Skin of body (tissue), 3 donors: ENCODE measurements at places on chromosomes 1 and 21. TPM values are rescaled to one million over a fixed set of nuclear protein-coding genes. Genes with fewer than 3 reads are reported as not detected.

The LCE1D gene
- 1.4 TPM for total RNA-seq

- DNase-seq = no peak
These were observed 4.5 kb upstream of the IER5 start for GRCh38 chr1:181083842-181084605.

- DNase-seq = no peak
These were observed 537.9 kb upstream of the NR5A2 start for GRCh38 chr1:199489594-199489993.

GRCh38 chr1:226110249-226111097, 48.0 kb downstream of the H3-3A start:
- DNase-seq = peak; percentile 80

DNA sequence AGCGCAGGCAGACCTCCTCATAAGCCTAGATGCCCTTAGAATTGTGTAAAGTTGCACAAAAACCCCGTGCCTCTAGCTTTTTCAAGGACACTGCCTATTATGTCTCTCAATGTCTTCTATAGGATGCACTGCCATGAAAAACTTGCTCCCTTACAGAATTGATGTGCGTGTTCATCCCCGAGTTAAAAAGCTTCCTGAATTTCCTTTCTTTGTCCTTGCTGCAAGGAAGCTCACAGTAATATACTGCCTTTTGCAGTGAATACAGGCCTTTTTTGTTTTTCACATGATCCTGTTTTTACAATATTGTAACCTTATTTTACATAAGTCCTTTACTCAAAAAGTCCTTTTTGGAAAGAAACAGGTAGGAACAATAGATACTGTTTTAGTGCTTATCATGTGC, 193.0 kb downstream of the TTLL7 start:
- DNase-seq = no peak

DNA sequence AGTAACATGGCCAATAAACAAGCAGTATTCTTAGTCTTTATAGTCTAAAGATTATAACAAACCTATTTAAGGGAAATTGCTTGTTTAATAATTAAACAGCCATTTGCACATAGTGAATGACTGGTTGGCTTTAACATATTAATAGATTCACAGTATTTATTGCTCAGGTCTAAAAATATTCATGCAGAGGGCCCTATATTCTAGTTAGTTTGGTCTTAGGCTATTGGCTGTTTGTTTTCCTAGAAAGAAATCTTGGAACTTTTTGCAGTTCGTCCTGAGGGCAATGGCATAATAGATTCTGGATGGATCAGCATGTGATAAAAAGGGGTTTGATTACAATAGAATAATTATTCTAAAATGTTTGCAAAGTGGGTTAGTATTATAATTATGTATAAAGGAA, 34.7 kb downstream of the BACH1 start:
- DNase-seq = no peak

- no peak for DNase-seq
These were observed 29.3 kb downstream of the COP1 start for GRCh38 chr1:176177764-176178163.
